Activated CD4-positive, alpha-beta T cell treated with anti-CD3 and anti-CD28 coated beads, Interleukin-10, Interleukin-2, amounts not matched to agents 100 ng/mL and 50 ng/mL, durations not matched to agents 16 hours and 8 hours (primary cell): ENCODE measurements at places on chromosomes 12 and 14.

DNA sequence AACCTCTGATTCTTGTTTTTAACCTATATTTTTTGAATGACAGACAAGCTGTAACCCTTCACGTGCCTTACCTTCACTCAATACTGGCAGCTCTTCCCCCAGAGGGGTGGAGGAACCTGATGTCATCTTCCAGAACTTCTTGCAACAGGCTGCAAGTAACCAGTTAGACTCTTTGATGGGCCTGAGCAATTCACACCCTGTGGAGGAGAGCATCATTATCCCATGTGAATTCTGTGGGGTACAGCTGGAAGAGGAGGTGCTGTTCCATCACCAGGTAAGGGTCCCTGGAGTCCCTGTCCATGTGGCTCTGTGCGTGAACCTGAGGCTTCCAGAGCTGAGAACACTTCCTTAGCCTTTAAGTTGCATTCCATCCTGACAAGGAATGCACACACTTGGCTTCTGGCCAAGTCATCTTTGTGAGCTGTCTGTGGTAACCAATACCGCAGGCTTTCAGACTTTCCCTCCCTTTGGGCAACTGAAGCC lies 22.7 kb downstream of the TRAFD1 start:
- DNase-seq = no peak

DNA sequence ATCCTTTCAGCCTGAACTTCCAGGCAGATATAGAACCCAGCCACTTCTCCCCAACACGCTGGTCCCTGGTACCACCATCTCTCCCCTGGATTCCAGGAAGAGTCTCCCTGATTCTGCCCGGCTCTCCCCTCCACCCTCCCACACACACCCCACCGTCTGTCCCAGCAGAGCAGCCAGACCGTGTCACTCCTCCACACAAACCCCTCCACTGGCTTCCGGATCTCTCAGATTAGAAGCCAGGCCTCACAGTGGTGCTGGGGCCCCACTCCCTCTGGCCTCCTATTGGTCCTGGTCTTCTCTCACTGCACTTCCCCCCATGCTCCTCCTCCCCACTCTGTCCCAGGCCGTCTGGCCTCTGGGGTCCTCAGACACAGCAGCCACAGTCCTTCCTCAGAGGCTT lies 52.4 kb upstream of the CDKN3 start:
- DNase-seq = no peak

DNA sequence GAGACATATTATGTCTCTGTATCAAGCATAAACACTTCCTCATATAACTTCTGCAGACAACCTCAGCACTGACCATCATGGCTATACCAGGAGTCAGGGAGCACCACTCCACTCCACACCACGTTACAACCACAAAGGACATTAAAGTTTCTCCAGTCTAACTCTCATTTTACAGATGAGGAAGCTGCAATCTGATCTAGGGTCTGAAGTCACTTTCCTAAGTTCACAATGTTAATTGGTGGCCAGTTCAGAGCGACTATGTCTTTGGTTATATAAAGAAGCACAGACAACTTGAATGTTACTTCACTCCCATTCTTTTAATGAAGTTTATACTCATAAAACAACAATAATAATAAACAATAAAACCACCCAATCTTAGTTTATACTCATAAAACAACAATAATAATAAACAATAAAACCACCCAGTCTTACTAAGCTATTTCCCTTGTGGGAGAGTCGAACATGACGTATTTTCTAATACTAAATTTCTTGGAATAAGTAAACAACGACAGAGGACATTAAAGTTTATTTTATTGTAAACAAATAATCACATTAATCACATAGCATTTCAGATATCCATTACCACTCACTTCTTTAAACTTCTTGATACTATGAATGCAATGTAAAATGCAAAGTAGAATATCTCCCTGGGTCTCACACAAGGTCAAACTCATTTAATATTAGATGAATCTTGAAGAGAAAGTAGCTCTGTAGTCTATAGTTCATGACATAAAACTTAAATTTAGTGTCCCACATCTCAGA lies 72.4 kb upstream of the SSTR1 start:
- no peak for DNase-seq

DNA sequence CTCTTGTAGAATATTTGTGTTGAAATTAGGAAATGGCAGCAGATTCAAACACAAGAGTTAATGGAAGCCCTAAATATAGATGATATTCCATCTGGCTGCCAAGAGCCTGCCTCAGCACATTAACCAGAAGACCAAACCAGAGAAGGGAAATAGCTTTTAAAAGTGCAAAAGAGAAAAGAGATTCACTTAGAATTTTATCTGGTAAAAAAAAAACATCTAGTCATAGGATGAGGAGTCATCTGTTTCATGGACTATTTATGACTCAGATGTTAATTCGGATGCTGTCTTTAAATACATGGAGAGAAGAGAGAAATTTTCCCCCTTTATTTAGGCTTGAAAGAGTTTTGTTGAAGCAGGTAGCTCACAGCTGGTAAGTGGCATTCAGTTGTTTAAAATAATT lies 201.6 kb upstream of the NUDT4 start:
- DNase-seq = no peak

DNA sequence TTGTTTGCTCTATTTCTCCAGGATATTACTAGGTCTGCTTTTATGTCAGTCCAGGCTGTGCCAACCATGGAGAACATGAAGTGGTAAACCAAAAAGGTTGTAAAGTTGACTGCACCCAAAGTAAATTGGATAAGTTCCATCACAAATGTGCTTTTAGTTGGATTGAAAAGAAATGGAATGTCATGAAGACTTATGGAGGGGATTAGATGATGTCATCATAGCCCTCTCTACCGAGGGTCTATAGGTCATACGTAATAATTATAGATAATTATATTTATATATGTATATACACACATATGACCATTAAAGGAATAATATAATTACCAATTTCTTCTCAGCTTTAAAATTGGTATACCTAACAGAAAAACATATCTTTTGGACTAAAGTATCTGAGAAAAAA lies 714.9 kb downstream of the NOVA1 start:
- no peak for DNase-seq

DNA sequence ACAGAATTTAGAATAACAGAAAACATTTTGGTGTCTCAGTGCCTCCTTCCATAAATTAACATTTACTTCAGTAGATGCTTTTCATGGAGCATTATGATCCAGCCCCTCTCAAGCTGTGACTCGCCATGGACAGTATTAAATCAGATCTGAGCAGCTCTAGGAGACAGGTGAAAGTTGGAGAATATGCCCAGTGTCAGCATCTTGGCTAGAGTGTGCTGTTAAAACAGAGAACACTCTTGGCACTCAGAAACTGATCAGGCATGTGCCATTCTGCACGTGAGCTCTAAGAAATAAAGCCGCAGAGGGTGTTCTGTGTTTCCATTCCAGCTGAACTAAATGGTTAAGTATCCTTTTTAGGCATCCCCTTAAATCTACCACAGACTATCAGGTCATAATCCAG lies 68.0 kb downstream of the DIP2B start:
- no peak for DNase-seq
